Heart right ventricle (tissue), 16 donors: ENCODE measurements at places on chromosomes 6 and 20. TPM values are rescaled to one million over a fixed set of nuclear protein-coding genes. Genes with fewer than 3 reads are reported as not detected.

Gene SLC32A1
- polyA plus RNA-seq: not detected

Gene RHAG
- 0.41 TPM for polyA plus RNA-seq

Gene SRSF12
- polyA plus RNA-seq: 0.15 TPM

Gene C2
- 1.7 TPM for polyA plus RNA-seq

Gene ERVFRD-1
- polyA plus RNA-seq: 0.01 TPM

Gene LRRC73
- polyA plus RNA-seq: 1.9 TPM
